Ecto neural progenitor cell (in vitro differentiated cells): ENCODE measurements at places on chromosomes 1 and 21.

GRCh38 chr1:233256191-233256590 lies 39.3 kb downstream of the PCNX2 start:
- DNase-seq: no peak

DNA sequence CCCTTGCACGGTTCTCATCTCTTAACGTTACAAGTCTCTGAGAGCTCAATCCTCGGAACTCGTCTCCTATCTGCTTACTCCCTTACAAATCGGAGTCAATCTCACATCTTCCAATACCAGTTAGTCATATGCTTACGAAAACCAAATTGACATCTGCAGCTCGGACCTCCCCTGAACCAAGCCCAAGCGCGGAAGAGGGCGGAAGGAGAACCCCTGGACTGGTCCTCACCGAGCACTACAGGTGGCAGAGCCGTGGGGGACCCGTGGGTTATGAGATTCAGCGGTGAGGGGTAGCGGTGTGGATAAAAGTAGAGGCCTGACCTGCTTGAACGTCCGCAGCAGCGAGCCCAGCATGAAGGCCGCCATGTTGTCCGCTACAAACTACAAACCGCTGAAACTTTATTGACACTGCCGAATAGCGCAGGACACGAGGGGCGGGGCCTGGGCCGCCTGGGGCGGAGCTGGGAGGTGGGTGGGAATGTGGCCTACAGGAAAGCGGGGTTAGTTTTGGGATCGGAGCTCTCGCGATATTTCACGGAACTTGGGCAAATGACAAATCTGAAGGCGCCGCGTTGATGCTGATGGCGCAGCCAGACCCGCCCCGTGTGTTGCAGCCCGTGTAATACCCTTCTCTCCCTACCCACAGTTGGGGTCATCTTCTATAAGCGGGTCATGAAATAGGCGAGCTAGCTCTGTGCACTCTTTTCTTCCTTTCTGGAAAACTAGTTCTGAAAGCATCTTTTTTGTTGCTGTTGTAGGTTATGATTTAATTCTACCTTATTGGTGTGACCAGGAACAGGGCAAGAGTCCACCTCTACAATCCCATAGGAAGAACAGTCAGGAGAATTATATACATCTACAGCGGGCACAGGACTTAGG lies at the start of gene MRPS14:
MRPS14 (minus strand) TSS at position 383 of the 879 bp plus-strand sequence; CDS start at position 366, 17 bp downstream.
- DNase-seq: peak; percentile 98

DNA sequence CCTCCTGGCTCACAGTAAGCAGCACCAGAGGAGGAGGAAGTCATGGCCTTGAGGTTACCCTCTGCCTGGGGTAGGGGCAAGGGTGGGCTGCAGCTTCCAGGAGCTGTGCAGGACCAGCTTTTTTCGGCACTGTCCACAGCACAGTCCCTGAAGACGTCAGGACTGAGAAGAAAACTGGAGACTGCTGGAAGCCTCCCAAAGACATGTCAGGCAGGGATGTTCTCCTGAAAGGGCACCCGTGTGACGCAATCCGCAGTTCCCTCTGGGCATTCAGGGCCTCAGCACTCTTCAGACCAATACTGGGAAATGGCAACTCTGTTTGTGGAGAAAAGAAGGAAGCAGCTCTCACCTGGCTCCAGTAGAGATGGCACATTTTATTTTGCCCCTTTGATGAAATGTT lies 64.8 kb upstream of the TENT5C start:
- DNase-seq: no peak

DNA sequence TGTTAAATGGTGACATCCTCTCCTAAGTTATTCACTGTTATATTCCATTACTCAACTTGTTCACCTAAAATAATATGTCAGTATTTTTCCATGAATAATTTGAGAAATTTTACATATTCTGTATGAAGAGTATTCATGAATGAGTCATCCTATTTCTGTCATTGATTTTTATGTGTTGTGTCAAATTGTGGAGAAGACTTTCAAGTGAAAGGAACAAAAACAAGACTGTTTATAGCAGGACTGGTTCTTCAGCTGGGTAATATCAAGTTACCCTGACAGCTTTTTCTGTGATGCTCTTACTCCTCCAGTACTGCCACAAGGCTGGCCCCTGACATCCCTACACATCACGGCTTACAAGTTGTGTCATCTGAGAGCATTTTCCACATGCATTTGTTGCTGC lies 847.7 kb downstream of the NCAM2 start:
- no peak for DNase-seq

DNA sequence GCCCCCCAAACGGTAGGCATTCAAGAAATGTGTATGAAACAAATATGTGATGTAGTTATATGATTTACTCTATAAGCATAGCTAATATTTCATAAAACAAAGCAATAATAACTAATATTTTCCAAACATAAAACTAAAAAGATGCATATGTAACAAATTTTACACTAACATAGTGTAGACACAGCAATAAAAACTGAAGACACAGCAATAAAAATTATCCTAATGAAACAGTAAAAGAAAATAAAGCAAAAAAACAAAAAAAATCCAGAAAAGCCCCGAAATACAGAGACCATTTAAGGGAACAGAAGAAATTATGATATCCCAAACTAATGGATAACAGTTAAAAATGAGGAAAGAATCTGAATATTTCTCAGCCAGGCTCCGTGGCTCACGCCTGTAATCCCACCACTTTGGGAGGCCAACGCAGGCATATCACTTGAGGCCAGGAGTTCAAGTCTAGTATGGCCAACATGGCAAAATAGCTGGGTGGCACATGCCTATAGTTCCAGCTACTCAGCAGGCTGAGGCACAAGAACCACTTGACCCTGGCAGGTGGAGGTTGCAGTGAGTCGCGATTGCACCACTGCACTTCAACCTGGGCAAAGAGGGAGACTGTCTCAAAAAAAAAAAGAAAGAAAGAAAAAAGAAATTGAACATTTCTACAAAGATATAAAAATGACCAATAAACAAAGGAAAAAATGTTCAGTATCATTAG lies 38.2 kb upstream of the PSMG1 start:
- no peak for DNase-seq

DNA sequence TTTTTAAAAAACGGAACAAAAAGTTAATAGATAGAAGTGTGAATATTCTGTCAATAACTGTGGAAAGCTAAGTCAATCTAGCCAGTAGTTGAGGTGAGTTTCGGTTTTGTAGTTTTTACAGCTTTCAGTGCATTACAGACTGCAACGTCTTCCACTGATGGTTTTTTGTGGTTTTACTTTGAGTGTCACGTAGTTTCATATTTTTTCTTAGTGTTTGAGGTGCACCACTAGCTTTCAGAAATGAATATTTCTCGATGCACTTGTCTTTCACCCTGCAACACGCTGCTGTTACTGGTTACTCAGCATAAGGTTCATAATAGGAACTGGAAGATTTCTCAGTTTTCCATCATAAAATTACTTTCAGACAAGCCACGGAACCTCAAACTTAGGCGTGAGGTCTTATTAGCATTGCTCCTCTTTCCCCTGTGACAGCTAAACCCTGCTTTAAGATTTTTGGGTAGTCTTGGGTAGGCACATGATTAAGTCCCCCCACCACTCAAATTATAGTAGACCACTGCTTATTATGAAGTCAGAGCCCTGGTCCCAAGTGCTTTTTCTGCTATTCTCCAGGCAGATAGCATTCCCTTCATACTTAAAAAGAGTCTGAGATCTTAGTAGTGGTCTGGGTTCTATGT lies 1412.7 kb downstream of the KCNT2 start:
- no peak for DNase-seq

DNA sequence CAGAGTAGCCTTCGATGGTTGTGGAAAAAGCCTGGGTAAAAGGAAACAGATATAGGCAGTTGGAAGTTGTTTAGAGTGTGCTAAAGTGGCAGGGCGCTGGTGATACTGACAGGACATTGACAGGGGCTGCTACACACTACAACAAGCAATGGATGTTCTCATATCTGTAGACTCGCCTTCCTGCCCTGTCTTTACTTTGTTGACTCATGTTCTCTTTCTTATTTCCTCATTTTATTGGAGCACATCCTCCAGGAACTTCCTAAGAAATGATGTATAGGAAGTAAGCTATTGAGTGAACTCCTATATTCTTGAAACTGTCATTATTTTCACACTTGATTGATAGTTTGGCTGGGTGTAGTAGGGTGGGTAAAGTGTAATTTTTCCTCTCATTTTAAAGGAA lies 51.0 kb downstream of the C4BPA start:
- no peak for DNase-seq

GRCh38 chr1:68379085-68379478 lies 70.7 kb downstream of the RPE65 start:
- DNase-seq: no peak

- no peak for DNase-seq
These were observed 18.5 kb upstream of the EPHA2 start for GRCh38 chr1:16174261-16174868.

GRCh38 chr1:113233441-113233840 lies 156.9 kb upstream of the MAGI3 start:
- DNase-seq: no peak

DNA sequence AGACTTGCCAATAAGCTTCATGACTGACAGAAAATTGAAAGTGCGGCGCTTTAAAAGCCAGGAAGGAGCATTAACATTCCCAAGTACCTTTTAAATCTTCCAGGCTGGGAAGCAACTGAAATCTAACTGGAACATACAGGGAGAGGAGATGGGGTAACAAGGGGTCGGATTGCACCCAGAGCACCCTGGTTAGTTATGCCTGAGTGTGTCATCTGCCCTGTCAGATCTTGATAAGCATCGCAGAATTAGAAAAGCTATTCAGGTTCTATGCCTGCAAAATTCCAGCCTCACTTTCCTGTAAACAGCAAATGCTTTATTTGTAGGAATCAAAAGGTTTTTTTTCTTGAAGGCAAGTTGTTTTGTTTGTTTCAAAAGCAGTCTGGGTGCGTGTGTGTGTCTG lies 58.5 kb downstream of the SERBP1 start:
- no peak for DNase-seq

- DNase-seq: peak; percentile 42
These were observed 9.8 kb downstream of the ECE1 start for GRCh38 chr1:21280482-21280881.

- DNase-seq: no peak
These were observed 98.6 kb downstream of the NAV1 start for GRCh38 chr1:201637282-201638079.

GRCh38 chr1:197319631-197320030 lies 51.6 kb downstream of the CRB1 start:
- no peak for DNase-seq

- peak; percentile 46 for DNase-seq
These were observed 19.1 kb downstream of the COL6A2 start for GRCh38 chr21:46116776-46117585.

DNA sequence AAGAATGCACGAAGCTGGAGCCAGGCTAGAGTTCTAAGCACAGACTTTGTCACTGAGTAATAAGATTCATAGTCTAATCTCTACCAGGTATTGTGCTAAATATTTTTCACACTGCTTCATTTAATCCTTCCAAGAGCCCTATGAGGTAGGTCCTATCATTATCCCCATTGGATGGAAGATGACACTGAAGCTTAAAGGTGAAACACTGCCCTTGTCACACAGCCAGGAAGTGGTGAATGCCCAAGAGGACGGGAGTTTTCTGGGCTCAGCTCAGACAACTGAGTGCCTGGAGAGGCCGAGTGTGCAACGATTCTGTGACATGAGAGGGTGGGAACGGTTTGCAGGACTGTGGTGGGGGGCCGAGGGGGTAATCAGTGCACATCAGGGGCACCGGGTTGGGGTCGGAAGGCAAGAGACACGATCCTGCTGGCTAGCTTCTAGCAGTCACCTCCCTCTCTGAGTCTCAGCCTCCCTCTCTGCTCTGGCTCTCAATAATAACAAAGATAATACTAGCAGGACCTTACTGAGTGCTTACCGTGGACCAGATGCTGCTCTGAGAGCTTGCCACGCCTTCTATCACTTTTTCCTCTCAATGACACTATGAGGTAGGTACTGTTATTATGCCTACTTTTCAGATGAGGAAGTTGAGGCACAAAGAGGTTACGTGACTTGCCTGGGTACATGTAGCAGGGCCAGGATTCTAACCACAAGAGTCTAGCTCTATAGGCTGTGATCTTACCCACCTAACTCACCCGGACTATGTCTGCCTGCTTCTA lies 12.4 kb downstream of the KCNQ4 start:
- no peak for DNase-seq

DNA sequence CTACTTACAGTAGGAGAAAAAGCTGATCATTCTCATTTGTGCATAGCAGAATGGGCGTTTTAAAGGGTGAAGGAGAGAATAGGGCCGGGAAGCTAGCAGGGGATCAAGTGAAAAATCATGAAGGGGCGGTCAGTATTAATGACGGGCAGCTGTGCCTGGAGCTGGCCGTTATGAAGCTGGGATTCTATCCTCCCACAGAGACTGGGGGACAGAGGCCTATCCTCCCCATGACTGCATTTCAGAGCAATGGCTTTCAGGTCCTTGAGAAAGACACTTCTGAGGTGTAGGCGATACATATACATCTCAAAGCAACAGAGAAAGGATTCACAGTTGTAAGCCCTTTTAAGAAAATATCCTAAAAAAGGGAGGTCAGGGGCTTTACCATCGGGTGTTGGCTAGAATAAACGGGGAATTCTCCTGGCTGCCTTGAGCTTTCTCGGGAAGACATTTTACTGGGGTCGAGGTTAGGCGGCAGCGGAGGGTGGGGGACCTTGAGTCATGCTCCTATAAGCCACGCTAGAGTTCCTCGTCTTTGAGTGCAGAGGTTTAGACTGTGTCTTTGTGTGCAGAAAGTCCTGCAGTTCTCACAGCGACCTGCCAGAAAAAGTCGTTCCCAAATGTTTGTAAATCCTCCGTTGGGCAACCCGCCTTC lies 559 bp upstream of the MTARC2 start:
- DNase-seq: no peak

GRCh38 chr1:17521946-17522612 lies 17.4 kb upstream of the ARHGEF10L start:
- DNase-seq: no peak

DNA sequence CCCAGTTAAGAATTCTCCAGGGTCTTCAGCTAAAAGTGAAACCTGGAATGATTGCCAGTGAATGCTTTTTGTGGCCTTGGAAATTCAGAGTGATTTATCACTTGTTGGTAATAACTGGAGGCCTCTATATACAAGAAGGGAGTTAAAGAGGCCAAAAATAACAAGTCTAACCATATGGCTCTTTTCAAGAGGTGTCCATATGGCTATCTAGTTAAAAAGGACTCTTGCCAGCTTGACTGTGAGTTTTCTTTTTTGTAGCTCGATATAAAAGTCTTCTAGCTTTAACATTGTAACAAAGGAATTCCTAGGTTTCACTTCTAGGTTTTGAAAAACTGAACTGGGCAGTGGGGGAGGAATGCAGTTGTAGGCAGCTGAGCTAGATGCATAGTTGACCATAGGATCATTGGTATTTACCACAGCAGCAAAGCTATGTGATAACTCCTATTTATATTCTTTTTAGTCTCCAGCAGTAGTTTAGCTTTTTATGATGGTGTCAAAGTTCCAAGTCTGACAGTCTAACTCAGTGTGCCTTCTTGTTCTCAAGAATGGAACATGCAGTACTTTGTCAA lies 44.4 kb downstream of the CACHD1 start:
- DNase-seq: no peak

DNA sequence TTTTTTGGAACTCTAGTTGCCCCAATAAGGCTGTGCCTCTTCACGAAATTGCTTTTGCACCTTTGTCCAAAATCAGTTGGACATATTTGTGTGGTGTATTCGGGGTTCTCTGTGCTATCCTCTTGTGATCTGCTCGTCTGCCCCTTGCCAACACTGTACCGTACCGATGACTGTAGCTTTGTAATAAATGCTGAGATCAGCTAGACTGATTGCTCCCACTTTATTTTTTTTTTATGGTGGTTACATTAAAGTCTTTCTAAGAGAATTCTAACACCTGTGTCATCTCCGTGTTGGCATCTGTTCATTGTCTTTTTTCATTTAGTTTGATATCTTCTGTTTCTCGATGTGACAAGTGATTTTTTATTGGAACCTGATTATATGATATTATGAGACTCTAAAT lies 94.1 kb downstream of the ADARB1 start:
- no peak for DNase-seq

- no peak for DNase-seq
These were observed 27.3 kb downstream of the TMEM200B start for GRCh38 chr1:29096231-29096886.
